CD4-positive, alpha-beta T cell treated with Interferon gamma for 1 hour (primary cell): ENCODE measurements at places on chromosomes 1 and 21.

GRCh38 chr1:156852418-156852874 is 6.5 kb downstream of the INSRR start:
- DNase-seq = no peak

DNA sequence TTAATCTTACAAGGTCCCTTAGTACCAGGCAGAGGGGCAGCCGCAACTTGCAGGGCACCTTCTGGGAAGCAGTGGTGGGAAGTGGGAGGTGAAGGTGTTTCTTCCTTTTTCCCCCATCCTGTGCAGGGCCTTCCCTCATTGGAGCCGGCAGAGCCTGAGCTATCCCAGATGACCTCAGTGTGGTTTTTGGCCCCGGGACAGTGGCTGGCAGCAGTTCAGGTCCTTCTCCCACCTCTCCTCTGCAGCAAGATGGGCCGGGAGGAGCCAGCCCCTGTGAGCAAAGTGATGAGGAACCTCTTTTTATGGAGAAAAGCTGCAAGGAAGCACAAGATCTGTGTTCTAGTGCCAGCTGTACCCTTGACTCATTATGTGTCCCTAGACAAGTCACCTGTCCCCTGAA is 6.8 kb downstream of the PFKFB2 start:
- DNase-seq = no peak

GRCh38 chr1:115428256-115428655 is 90.2 kb upstream of the NGF start:
- DNase-seq = no peak

- DNase-seq = peak; percentile 86
Measured at GRCh38 chr1:23530747-23531561, at the start of gene E2F2. TSS of gene E2F2 (minus strand) at chr1:23531233. CDS start at chr1:23530793, 440 bp downstream.

DNA sequence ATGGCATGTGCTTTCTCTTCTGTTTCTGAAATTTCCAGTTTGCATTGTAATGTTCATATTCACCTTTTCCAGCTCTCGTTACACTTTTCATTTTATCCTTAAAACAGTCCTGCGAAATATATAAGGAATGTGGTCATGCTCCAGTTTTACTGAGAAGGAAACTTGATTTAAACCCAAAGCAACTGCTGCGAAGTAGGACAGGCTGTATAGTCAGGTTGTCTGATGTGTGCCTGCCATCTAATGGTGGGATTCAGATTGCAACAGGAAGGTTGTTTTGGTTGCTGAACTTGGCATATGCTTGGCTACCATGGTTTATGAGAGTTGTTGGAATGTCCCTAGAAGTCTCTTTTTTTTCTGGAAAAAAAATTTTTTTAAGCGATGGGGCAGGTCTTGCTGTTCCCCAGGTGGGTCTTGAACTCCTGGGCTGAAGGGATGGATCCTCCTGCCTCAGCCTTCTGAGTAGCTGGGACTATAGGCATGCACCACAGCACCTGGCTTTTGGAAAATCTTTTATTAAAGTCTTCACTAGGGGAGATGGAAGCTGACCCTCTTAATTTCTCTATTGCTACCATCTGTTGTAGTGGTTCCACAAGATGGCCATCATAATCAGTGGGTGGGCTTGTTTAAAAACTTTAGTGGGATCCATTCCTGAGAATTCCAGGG is 86.9 kb downstream of the UCK2 start:
- DNase-seq = peak; percentile 53

- DNase-seq = no peak
Measured at GRCh38 chr1:29090937-29091618, 32.6 kb downstream of the TMEM200B start.

DNA sequence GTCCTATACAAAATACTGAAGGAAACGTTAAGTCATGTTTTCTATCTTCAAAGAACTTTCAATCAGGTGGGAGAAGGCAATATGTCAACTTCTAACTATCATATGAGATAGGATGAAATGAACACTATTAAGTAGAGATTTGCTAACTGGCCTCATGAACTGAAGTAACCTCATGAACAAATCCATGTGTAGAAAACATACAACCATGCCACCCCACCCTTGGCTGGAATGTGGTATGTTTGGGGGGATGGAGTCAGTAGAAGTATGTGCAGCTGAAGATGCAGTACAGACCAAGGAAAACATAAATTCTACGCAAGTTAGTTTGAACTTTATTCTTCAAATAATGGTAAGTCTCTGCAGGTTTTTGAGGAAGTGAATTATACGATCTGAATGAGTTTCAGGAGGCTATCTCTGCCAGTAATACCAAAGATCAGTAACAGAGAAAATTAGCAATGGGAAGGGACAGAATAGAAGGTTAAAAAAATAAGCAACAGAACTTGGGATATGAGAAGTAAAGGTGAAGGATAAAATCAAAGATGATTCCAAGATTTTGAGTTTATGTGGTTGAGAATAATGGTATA is 4.5 kb downstream of the TRMT1L start:
- no peak for DNase-seq

DNA sequence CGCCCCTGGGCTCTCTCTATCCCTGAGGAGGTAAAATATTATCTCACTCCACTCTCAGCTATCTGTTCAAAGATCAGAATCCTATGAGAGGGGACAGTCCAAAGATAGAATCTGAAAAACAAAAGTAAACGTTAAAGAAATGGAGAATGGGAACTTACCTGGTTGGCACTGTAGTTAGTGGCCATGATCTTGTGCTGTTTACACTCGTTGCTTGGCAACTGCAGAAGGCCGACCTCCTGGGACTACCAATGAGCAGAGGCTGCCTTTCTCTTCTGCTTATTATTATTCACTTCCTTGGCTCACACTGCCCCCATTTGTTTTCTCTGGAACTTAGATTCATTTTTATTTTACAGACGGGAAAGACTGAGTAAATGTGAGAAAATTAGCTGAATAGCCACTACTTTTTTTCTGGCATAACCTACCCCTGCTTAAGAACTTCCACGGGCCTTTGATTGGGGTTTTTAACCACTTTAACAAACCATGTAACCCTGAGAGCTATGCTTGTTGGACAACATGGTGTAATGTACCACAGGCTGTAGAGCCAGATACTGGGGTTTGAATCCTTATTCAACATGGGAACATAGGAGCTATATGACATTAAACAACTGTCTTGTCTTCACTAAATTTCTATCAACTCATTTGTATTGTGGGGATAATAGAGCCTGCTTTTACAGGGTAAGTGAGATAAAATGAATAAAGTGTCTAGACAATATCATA is at the start of gene CFAP126:
Gene CFAP126 (minus strand): TSS at position 193 of the 717 bp plus-strand sequence. CDS start 8 bp downstream, at position 185.
- DNase-seq = peak; percentile 81

DNA sequence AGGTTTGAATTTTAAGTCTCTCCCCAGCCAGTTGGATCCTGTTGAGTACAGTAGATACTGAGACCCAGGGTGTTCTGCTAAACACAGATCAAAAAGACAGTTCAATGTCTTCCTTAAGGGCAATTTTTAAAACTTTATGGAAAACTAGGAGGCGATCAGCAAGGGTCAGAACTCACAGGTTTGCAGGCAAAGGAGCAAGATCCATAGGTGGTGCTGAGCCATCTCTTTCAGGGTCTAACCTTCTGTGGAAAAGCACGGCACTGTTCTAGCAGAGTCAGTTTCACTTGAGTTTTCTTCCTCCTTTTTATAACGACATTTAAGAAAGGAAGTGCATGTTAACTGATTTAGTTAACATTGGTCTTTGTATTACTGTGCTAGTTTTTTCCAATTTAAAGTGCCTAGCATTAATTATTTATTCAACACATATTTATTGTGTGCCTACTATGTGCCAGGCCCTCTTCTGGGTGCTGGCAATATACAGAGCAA is at the start of gene CD84:
Gene CD84 (minus strand): TSS at position 281 of the 486 bp plus-strand sequence. CDS start 59 bp downstream, at position 222.
- DNase-seq = no peak

- DNase-seq = peak; percentile 48
Measured at GRCh38 chr1:53278298-53278725, 40.0 kb upstream of the MAGOH start.

- DNase-seq = no peak
Measured at GRCh38 chr1:36463463-36463802, 751 bp downstream of the MRPS15 start.

- DNase-seq = peak; percentile 51
Measured at GRCh38 chr1:207863893-207864535, 46.9 kb downstream of the CD34 start.

GRCh38 chr1:198977909-198978308 is 339.1 kb downstream of the PTPRC start:
- no peak for DNase-seq

- DNase-seq = peak; percentile 85
Measured at GRCh38 chr1:182149411-182149965, 88.0 kb upstream of the ZNF648 start.

GRCh38 chr1:25209516-25209915 is 22.8 kb downstream of the SYF2 start:
- no peak for DNase-seq

GRCh38 chr1:222910699-222911098 is 95.9 kb downstream of the DISP1 start:
- no peak for DNase-seq

DNA sequence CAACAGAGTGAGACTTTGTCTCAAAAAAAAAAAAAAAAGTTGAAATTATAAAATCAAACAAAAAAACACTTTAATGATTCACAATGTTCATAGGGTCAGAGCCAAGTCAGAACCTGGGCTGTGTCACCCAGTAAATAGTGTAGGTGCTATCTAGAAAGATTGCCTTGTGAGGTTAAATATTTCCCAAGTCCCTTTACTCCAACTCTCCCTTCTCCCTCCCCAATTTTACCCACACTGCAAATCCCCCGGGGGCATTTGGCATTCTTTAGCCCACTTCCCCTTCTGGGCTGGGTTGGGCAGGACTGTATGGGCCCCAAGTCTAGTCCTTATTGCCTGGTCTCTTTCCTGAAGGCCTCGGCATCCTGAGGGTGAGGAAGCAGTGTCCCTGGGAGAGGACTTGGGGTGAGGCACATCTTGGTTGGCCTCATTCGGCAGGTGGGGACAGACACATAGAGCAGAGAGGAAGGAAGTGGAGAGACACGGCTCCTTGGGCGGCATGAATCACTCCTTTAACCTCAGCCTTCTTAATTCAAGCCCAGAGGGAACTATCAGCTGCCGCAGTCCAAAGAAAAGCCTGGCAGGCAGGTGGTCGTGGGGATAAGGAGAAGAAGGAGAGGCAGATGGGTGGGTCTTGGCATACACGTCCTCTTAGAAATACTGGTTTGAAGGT is 8.2 kb downstream of the ADORA1 start:
- DNase-seq = peak; percentile 10

GRCh38 chr21:41864311-41865001 is 14.7 kb downstream of the PRDM15 start:
- DNase-seq = no peak

DNA sequence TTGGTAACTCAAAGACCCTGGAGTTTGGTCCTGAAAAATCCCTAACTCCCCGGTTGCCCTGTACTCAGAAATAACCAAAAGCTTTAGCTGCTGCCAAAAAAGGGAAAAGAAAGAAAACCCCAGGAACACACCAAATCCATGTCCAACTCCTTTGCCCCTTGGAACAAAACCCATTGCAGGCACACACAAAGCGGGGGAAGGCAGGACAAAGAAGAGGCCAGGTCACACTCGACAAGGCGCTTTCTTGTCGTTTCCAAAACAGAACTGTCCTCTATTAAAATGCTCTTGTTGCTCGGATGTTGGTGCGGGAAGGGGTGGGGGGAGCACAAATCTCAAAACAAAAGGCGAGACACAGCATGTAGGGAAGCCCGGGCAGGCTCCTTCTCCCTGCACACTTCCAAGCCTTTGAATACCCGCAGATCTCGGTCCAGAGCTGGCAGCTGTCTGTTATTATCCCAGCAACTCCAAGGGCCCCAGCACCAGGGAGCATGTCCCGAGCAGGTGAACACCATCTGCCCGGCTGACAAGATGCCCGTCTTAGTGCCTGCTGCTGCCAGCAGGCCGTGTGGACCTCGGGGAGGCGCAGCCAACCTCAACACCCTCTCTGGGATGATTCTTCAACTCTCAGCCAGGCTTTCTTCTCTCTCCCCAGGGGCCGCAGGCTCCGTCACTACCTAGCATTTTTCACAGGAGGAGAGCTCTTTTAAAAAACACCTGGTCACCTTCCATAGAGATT is 96.4 kb downstream of the SSBP3 start:
- DNase-seq = no peak

DNA sequence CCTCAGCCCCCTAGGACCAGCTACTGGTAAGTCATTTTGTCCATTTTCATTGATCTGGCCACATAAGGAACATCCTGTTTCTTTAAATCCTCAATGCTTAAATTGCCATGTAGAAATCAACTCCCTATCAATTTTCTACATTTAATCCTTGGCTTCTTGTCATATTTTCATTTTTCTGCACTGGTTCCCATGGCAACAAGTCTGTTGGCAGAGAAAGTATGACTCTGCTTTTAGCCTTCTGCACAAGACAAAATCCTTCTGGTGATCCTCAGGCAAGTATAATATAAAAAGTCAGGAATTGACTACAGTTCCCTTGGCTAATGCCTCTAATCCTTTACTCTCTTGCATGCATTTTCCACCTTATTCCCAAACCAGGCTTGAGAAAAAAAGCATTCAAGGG is 65.0 kb downstream of the LRRC40 start:
- DNase-seq = no peak

DNA sequence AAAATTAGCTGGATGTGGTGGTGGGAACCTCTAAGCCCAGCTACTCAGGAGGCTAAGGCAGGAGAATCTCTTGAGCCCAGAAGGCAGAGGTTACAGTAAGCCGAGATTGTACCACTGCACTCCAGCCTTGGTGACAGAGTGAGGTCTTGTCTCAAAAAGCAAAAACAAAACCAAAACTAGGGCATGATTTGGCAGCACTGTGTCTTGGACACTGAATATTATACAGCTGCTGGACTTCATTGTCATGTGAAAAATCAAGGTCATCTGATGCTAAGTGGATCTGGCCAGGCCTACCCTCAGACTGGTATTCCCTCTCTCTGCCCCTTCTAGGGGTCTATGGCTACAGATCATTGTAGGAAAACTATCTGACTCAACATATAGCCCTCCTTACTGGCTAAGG is 55.2 kb upstream of the MRPS6 start:
- no peak for DNase-seq

DNA sequence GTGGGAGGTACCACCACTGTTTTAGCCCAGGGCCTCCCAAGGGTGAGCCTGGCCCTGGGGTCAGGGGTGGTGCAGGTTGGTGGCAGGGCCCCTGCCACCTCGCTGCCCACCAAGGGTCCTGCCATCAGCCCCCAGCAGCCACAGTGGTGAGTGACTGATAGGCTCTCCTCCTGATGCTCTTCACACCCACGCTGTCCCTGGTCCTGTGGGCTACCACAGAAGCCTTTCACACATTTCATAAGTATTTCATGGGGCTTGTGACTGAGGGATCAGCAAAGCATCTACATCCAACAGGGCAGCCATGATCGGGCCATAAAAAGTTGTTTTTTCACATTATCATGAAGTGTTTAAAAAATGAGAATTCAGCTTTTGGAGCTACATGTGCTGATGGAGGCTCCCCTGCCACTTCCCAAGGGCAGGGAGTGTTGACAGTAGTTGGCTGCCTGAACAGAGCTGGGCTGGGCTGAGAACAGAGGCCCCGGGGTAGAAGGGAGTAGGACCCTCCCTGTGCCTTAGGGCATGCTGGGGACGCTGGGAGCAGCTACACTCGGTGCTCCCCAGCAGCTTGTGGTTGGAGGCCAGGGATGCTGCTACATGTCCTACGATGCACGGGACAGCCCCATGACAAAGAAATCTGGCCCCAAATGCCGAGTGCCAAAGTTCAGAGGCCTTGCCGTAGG is 73.1 kb upstream of the TMEM51 start:
- no peak for DNase-seq

GRCh38 chr21:26461500-26461899 is 111.6 kb downstream of the CYYR1 start:
- DNase-seq = no peak
